ENCODE measurements at places on chromosomes 7 and 10.

GRCh38 chr7:121530227-121531174 is 134.4 kb upstream of the FAM3C start:
- peak; percentile 3 for DNase-seq

DNA sequence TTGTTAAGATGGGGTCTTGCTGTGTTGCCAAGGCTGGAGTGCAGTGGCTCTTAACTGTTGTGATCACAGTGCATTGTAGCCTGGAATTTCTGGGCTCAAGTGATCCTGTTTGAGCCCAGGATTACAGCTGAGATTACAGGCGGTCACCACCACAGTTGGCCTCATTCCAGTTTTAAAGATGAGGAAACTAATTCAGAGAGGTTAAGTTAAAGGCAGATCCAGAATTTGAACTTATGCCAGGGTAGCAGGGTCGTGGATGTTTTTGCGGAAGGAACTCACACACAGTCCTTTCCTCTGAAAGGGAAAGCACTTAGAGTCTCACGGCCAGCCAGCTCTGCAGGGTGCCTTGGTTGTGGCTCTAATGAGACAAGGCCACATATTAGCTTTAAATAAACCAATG is 84.7 kb downstream of the MMRN2 start:
- DNase-seq, result no peak

GRCh38 chr10:42836771-42837468 is 54.3 kb downstream of the BMS1 start:
- no peak for DNase-seq

DNA sequence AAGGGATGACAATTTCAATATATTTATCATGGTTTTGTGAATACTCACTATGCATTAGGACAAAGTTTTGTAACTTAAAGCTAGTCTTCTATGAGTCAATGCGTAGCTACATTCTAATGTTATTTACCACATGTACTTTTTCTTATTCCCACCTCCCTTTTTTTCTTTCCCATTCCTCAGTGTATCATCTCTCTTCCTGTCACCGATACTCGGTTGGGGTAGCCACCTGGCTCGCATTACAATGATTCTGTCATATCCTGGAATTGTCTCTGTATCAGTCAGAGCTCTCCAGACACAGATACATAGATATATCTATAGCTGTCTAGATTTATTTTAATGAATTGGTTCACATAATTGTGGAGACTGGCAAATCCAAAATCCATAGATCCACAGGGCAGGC is 9.8 kb upstream of the RALA start:
- no peak for DNase-seq

GRCh38 chr7:43462836-43463235 is 120.1 kb upstream of the STK17A start:
- DNase-seq, result no peak

DNA sequence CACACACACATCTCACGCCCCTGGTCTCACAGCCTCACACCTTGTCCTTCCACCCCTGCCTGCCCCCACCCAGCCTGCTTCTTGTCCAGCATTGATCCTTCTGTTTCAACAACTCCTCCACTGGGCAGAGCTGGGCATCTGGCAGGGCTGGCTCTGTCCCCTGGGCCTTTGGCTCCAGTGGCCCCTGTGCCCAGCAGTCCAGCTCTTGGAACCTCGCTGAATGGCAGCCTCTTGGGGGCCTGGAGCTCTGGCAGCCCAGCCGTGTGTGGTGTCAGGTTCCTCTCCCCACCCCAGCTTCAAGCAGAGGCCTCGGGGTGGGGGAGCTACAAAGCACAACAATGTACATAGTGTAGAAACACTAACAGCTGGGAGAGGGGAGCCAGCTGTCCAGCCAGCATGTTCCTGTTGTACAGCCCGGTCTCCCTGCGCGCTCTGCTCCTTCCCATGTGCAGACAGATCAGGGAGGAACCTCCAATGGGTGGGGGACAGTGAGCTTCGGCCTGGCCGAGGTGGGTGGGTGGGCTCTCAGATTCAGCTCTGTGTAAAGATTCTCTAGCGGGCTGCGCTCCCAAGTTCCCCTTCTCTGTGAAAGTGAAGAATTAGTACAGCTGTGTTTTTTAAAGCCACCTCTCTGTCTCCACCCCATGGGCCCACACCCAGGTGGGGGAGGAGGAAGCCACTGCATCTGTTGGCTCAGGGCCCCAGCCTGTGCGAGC is 19.4 kb downstream of the ZMIZ2 start:
- no peak for DNase-seq

Measured in effector CD4-positive, alpha-beta T cell (primary cell).